ENCODE measurements at places on chromosomes 12 and 14.

- DNase-seq, result peak; percentile 2
These were observed 16.7 kb downstream of the ARG2 start for GRCh38 chr14:67636361-67636919.

DNA sequence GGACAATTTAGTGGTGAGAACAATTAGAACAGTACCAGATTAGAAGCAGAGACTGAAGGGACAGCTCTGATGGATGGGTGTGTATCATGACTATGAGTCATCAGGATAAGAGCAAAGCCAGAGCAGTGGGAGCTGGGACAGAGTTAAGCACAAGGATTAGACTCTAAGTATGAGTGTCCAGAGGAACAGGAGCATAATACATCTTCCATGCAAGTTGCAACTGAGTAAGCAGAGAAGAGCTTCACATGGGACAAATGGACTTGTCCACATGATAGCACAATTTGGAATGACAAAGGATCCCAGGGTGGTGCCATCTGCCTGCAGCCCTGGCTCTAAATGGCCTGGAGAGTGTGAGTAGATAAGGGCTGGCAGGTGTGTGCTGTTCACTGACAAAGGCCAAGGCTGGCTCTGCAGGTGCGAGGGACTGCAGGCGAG is 226.4 kb upstream of the CAND1 start:
- DNase-seq, result no peak

DNA sequence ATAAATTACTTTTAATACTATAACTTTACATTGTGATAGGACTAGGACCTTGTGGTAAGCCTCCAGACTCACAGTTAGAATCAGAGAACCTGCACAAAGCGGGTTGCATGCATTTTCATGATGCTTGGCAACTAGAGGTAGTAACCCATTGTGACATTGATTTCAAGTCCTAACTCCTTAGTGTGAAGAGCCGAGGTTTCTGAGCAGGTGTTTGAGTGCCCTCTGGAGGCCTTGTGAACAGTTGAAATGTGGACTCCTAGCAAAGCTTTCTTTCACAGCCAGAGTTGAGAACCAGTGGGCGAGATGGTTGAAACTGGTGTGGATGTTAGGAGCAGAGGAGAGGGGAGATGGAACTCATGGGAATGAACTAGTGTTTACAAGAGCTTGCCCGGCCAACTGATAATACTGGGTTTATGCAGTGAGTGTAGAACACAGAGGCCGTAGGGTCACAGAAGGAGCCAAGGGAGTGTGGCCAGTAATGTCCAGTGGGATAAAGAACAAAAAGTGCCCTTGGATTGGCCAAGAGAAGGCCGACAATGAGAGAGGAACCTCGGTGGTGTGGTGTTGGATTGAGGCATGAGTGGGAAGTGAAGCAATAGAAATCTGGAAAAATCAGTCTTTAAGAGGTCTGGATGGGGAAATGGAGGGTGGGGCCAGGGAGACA is 10.9 kb downstream of the ZNF664 start:
- peak; percentile 24 for DNase-seq

DNA sequence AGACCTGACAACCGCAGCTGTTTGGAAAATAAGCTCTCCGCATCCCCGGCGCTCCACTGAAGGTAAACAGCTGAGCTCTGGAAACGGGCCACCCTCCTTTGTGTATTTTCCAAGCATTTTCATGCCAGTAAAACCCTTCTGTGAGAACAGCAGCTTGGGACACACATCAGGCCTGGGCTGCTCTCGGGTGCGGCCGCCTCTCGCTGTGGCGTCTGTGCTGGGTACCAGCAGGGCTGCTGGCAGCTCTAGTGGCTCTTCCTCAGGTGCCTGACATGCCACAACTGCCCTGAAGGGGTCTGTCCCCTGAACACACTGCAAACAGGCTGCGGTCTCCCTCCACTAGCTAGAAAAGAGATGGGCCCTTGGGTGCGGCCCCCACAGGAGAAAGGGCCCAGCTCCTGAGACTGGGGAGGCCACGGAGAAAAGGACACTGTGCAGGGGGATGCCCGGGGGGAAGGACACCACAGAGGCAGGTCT is 96.3 kb downstream of the ITPK1 start:
- no peak for DNase-seq

DNA sequence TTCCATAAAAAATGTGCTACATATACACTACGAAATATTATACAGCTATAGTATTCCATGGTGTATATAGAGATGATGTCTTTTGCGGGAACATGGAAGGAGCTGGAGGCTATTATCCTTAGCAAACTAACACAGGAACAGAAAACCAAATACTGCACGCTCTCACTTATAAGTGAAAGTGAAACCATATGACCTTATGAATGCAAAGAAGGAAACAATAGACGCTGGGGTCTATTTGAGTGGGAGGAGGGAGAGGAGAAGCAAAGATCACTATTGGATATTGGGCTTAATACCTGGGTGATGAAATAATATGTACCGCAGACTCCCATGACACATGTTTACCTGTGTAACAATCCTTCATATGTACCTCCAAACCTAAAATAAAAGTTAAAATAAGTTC is 142.8 kb downstream of the LRFN5 start:
- no peak for DNase-seq

- no peak for DNase-seq
These were observed 88.3 kb upstream of the MED13L start for GRCh38 chr12:116365606-116366455.

DNA sequence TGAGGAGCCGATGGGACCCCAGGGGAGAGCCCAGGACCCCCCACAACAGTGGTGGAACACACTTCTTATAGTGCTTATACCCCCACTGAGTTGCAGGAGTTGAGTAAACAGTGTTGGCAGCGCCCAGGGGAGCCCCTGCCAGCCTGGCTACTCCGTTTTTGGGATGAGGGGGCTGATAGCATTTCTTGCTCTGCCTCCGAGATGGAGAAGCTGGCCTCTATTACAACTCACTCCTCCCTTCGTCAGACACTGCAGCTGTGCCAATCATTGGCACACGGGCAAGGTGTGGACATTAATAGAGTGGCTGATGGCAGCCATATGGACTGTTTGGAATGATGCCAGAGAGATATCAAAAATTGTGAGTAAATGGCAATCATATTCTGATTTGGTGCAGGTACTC is 94.9 kb upstream of the TMPO start:
- DNase-seq, result no peak

- no peak for DNase-seq
These were observed 16.9 kb upstream of the AICDA start for GRCh38 chr12:8629486-8630033.

DNA sequence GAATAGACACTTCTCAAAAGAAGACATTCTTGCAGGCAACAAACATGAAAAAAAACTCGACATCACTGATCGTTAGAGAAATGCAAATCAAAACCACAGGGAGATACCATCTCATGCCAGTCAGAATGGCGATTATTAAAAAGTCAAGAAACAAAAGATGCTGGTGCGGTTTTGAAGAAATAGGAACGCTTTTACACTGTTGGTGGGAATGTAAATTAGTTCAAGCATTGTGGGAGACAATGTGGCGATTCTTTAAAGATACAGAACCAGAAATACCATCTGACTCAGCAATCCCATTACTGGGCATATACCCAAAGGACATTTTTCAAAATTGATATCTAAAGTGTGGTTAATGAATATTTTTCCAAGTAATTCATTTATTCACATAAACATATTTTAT is 39.6 kb upstream of the LIN7A start:
- no peak for DNase-seq

DNA sequence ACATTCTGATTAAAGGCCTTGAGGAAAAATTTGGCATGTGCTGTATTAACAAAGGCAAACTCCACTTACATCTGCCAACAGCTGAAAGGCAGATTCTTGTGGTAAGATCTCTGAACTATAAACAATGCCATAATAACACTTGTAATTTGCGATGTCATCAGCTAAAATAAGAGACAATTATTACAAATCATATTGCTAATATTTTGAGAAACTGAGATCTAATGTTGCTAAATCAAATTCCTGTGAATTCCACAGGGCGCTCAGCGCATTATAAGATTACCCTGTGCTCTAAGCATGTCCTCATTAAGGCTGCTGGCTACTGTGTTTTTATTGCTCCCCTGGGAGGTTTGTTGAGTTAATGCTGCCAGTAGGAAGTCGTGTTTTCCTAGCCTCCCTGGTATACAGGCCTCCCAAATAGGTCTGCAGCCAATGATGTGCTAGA is 244.8 kb downstream of the DACT1 start:
- DNase-seq, result no peak

GRCh38 chr14:90642244-90642717 is 173.9 kb downstream of the TTC7B start:
- DNase-seq, result no peak

GRCh38 chr12:63325757-63326156 is 174.8 kb upstream of the AVPR1A start:
- no peak for DNase-seq

GRCh38 chr12:99045158-99045557 is 400.1 kb downstream of the APAF1 start:
- no peak for DNase-seq

DNA sequence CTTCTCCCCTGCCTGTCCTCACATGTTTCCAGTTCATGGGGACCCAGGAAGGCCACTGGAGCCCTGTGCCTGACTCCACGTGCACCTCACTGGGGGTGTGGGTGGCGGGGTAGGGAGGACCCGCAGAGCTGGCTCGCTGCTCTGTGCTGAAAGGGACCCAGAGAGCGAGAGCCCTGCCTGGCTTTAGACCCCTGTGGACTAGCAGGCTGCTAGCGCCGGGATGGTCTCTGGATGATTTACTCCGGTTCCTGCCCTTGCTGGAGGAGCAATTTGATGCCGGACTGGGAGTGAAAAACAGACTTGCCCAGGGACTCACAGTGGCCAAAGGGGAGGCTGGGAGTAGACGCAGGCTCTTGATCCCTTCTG is 49.0 kb downstream of the NTF3 start:
- no peak for DNase-seq

GRCh38 chr12:87794854-87795253 is 234.3 kb downstream of the C12orf50 start:
- DNase-seq, result no peak

GRCh38 chr12:130922511-130922953 is 31.2 kb upstream of the ADGRD1 start:
- DNase-seq, result no peak

GRCh38 chr12:118682656-118683055 is 298.7 kb upstream of the SRRM4 start:
- no peak for DNase-seq

- DNase-seq, result no peak
These were observed 2.7 kb upstream of the KLC1 start for GRCh38 chr14:103626146-103626850.

GRCh38 chr14:67474366-67474765 is 14.2 kb downstream of the TMEM229B start:
- DNase-seq, result no peak

- DNase-seq, result no peak
These were observed 159.7 kb downstream of the ANKS1B start for GRCh38 chr12:99824900-99825542.

DNA sequence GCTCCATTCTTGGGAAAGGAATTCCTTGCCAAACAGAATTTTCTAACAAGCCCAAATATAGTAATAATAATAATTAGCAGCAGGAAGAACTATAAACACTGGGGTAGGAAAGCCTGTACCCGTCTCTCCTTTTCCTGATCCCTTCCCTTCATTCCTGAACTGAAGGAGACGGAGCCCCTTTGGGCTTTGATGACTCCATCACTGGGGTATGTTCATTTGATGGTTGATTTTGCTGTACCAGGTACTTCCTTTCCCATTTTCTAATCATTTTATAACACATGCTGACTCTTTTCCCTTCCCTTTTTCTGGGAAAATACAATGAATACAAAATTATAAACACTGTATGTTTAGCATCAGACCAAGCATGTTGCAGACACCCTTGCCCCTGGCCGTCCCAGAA is 3.6 kb upstream of the RCOR1 start:
- DNase-seq, result no peak

- no peak for DNase-seq
These were observed 31.1 kb upstream of the DHRS7 start for GRCh38 chr14:60196291-60196690.

DNA sequence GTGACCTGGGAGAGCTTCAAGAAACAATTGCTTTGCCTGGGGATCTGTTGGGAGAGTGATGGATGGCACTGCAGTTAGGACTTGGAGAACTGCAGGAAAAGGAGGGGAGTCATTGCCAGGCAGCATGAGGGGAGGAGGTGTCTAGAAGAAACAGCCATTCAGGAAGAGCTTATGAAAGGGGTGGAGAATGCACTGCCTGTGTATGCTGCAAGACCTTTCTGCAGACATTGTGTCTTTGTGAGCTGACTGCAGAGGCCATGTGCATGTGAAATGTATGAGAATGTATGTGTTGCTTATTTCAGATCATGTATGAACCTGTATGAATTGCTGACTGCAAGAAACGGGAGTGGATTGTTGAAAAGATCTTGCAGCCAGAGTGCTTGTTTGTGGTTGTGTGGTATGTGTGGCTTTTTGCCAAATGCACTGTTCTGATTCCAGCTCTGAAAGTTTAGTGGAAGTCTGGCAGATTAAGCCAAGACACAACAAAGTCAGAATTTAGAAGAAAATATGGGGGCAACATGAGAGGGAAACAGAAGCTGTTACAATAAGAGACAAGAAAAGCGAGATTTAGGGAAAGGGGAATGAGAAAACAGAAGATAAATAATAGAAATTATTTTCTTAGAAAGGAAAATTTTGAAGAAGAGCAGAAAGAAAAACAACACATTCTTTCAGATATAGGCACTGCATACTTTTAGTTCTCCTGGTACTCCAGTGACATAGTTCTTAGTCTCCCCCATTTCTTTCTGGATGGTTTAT is 9.8 kb upstream of the RIMKLB start:
- no peak for DNase-seq

- no peak for DNase-seq
These were observed 5.1 kb downstream of the SHMT2 start for GRCh38 chr12:57234571-57235016.

DNA sequence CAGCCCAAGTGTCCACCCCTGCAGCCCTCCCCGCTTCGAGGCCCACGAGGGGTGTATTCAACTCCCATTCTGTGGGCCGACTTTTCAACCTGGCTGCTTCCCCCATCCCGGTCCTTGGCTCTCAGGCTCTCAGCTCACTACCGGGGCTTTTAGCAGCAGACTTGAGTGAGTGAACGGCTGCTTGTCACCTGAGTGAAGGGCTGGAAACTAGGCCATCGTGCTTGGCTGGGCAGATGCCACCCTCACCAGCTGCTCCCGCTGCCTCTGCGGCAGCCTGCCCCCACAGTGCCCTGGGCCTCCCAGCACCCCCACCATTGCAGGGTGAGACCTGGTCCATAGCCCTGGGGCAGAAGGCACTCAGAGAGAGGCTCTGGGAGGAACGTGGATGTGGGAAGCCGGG is 59.9 kb downstream of the SLC6A12 start:
- no peak for DNase-seq
